ENCODE measurements at places on chromosomes 7 and 10.

GRCh38 chr10:11950325-11951018, 92.1 kb downstream of the UPF2 start:
- DNase-seq = no peak

DNA sequence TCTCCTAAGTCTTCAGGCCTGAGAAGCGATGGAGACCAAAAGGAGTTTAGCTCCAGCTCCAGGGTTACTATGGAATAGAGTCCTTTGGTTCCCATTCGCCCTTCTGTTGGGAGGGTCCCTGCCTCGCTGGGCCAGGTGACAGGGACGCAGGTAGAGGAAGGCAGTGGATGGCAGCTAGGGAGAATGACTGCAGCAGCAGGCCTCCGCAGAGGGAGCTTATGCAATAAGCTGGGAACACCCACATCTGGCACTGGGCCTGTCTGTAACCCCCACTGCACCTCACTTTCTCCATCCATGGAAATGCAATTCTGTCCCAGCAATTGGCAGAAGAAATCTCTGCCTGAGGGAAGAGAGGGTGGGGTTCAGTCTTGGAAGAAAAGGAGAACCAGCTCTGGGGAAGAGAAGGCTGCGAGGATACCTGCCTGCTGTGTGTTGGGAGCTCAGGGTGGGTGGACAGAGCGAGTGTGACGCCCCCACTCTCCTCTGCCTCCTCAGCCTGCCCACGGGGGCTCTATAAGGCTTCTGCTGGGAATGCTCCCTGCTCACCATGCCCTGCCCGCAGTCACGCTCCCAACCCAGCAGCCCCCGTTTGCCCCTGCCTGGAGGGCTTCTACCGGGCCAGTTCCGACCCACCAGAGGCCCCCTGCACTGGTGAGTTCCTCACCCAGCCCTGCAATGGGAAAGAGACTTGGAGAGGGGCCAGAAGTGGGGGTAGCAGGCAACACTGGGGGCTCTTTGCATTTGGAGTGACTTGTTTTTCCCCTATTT, 10.3 kb downstream of the EPHB6 start:
- no peak for DNase-seq

DNA sequence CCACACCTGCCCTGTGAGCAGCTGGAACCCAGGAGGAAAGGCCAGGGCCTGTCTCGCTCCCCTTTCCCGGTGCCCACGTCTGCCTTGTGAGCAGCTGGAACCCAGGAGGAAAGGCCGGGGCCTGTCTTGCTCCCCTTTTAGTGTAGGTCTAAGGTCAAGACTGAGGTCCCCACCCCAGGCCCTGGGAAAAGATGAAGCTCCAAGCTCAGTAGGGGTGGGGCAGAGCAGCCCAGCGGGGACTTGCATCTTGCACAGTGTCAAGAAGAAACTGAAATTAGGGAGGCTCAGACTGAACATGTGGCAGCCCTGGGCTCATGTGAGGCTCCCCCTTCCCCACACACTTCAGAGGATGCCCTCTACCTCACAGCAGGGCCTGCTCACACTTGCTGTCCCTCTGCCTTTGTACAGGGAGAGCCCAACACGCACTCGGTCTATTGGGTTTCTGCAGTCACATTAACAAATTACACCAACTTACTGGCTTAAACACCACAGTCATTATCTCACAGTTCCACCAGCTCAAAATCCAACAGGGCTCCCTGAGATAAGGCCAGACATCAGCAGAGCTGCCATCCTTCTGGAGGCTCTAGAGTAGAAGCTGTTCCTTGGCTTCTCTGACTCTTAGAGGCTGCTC, 12.4 kb downstream of the POLL start:
- no peak for DNase-seq

- no peak for DNase-seq
These were observed 594.1 kb downstream of the INHBA start for GRCh38 chr7:41108821-41109220.

- no peak for DNase-seq
These were observed 25.1 kb downstream of the RAB18 start for GRCh38 chr10:27529010-27529783.

DNA sequence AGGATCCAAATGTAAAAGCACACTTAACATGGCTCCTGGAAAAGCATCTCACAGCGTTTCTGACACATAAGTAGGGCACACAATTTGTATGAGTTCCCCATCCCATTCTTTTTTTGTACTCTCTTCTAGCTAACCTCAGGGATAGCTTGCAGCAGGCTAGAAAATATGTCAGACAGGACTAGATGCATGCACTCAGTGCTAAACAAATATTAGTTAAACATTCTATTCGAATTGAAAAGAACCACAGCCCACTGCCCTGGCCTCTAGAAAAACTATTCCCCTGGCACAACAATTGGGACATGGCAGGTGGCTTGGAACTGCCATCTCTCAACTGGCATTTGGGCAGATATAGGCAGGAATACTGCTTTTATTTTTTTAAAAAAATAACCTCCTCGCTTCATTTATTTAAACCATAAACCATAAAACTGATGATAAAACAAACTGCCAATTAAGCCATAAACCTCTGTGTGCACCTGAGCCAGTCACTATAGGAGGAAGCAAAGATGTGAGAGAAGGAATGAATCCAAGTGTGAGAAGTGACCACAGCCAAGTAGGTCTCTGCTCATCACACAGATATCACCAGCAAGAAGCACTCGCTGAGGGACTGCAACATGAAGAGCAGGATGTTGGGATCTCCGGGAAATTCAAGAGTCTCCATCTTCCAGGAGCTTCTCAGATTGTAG, 394.1 kb downstream of the NEBL start:
- no peak for DNase-seq

GRCh38 chr10:86079088-86079487, 287.5 kb downstream of the GRID1 start:
- DNase-seq = no peak

All from suppressor macrophage (primary cell).